CD8-positive, alpha-beta memory T cell (primary cell): ENCODE measurements at places on chromosomes 5 and 9. TPM values are rescaled to one million over a fixed set of nuclear protein-coding genes. Genes with fewer than 3 reads are reported as not detected.

DNA sequence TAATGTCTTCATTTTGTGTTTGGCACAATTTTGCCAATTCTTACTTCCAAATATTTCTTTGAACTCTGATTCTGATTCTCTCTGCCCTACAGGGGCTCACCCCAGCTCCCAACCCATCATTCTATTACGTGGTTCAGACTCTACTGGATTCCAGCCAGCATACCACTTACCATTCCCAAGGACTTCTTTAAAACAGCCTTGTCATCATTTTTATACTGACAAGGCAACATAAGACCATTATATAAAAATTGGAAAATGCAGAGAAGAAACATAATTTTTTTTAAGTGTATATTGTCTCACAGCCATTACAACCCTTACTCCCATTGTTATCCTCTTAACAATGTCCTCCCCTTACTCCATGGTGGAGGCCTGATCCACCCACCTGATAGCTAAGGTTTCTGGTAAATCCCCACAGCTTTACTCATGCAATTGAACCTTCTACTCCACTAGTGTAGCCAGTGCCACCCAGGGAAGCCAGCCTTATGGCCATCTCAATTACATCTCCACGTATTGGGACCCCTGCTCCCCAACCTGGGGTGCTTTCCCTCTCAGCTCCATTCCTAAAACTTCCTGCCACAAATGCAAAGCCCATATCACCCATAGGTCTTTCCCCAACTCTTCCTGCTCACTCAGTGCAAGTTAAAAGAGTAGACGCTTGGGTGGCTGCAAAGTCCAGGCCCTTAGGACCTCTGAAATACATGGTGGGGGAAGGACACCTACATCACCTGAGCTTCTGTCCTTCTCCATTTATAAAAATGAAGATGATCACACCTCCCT lies 19.1 kb downstream of the UGT3A2 start:
- DNase-seq, result no peak

GRCh38 chr9:37914154-37914551 lies 10.2 kb upstream of the SLC25A51 start:
- DNase-seq, result no peak

DNA sequence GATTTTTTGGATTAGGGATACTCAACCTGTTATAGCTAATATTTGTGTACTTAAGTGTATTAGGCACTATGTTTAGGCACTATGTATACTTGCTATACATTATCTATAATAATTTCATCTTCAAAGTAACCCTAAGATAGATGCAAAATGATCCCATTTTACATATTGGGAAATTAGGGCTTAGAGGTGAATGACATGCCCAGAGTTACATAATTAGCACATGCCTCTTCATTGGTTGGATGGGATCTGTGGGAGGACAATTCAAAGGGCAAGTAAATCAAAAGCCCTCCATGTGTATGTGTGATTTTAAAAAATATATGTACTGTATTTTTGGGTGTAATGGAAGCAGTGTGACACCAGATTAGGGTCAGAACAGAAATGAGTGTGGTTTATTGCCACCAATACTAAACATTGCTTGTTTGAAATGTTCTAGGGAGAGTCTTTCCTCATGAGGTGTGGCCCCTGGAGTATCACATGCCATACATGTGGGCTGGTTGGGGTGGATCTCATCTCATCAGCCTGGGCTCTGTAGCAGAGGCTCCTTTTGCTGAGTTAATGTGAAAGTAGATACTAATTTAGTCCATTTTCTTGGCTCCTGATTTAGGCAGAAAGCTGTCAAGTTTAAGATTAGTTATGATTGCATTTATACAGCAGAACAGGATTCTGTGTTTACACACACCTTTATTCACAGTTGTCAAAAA lies 5.5 kb downstream of the C9orf85 start:
- no peak for DNase-seq

Gene LEAP2
- 2.7 TPM for total RNA-seq

DNA sequence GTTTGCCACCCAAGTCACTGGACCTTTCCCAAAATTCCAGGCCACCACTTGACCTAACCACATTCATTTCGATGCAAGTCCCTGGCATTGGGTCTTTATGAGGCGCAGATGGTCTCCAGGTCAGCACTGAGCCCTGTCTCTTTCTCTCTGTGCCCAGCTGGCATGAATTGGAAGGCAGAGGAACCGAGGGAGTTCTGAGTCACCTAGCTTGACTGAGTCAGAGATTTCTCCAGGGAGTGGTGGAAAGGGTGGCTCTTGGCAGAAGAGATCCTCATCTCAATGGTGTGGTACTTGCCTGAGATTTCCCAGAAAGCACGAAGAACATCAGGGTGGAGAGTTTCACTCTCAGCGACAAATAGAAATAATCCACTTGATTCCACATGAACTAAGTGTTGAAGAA lies 43.8 kb downstream of the WDR36 start:
- no peak for DNase-seq

- no peak for DNase-seq
These were observed 242.9 kb downstream of the BNC2 start for GRCh38 chr9:16627521-16627920.

DNA sequence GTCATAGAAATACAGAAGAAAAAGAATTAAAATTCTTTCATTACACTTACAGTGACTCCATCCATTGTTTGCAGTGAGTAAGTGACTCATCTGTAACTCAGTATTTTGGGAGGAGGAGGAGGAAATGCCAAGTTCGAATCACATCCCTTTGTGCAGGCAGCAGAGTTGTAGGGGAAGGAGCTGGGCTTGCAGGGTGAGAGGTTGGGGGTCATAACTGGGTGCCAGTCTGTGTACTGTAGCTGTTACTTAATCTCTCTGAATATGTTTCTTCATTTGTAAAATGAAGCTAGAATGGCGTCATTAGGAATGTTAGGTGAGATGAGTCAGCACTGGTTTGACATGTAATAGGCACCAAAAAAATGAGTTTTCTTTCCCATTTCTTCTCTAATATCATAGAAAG lies 235.7 kb upstream of the ADAMTSL1 start:
- DNase-seq, result no peak

GRCh38 chr5:39523821-39524220 lies 99.0 kb upstream of the DAB2 start:
- no peak for DNase-seq

DNA sequence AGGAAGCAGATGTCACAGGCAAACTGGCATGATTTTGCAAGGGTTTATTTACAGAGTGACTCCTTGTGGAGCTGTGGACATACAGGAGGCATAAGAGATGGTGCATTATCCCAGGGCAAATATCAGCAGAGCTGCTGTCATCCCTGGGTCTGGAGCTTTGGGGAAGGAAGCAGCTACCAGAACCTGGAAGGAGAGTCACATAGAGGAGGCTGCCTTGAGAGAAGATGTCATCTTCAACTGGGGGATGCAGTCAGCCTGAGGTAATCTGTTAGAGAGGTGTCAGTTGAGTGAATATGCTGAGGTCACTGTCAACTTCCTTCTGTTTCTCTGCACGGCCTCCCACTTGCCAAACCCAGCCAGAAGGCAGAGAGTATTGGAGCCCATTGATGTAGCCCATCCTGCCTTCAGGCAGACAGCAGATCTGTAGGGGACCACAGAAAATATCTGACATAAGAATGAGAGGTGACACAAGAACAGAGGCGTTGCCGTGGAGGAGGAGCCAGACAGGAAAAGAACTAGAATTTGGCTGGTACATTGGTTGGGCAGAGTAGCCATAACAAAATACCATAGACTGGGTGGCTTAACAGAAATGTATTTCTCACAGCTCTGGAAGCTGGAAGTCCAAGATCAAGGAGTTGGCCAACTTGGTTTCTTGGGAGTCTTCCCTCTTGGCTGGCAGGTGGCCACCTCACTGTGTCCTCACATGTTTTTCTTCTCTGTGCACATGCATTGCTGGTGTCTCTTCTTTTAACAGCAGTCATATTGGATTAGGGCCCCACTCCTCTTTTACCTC lies 102.8 kb downstream of the SNX18 start:
- DNase-seq, result no peak

Gene SNAPC4
- 23.6 TPM for total RNA-seq

Gene DYNC2I2
- total RNA-seq, result 68.6 TPM

DNA sequence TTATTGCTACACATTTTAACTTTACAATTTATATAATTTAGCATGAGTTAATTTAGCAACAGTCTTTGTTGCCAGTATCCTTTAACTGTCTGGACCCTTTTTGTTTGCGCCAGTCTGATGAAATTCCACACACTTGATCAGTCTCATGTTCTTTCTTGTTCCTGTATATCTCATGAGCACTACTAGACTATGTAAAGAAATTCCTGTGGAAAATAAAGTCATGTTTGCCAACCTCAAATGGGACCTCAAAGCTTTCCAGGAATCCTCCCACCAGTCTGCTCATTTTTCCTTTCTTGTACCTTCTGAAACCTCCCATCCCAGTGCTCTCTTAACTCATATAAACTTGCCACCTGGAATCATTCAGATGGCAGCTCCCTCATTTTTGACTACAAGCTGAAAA lies 8.0 kb downstream of the DMXL1 start:
- no peak for DNase-seq

Gene JAKMIP2
- total RNA-seq, result 1.8 TPM

- DNase-seq, result no peak
These were observed 1162.9 kb upstream of the WWC1 start for GRCh38 chr5:167128581-167128980.

- no peak for DNase-seq
These were observed 826.8 kb downstream of the EFNA5 start for GRCh38 chr5:106843812-106844416.

Gene ZDHHC11
- 4.5 TPM for total RNA-seq

Gene S100Z
- 0.48 TPM for total RNA-seq

DNA sequence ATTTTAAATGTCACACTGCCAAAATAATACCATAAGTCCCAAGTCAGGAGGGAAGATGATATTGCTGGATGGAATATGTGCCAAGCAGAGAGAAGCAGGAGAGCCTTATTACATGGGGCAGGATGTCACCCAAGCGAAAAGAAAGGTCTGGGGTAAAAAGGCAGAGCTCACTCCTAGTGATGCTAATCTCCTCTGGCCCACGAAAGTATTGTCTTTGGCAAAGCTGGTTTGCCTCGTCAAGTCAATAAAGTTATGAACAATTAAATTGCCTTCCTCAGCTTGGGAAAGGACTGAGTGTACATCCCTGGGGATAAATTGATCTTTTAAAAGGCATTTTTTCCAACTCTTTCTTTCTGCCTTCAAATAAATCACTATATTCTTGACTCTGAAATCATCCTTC lies 220.6 kb downstream of the DMAC1 start:
- DNase-seq, result no peak

GRCh38 chr9:132998831-132999635 lies 20.5 kb downstream of the GFI1B start:
- DNase-seq, result no peak

- no peak for DNase-seq
These were observed 215.5 kb downstream of the PDZD2 start for GRCh38 chr5:31854181-31855133.

GRCh38 chr9:29816954-29817703 lies 2243.8 kb upstream of the C9orf72 start:
- DNase-seq, result no peak

- no peak for DNase-seq
These were observed 22.3 kb downstream of the RIC1 start for GRCh38 chr9:5651246-5651645.

Gene MLANA
- not detected for total RNA-seq
